ENCODE measurements at places on chromosomes 4 and X.
A peak's percentile ranks its signal among the peaks of the same experiment; 100 is the strongest.

- DNase-seq: no peak
Observed at GRCh38 chr4:28232951-28233350, 1372.3 kb downstream of the STIM2 start.

GRCh38 chrX:39360101-39360500 lies 558.8 kb downstream of the MID1IP1 start:
- DNase-seq: no peak

GRCh38 chrX:124231451-124231759 lies 101.1 kb upstream of the TEX13D start:
- DNase-seq: no peak

- DNase-seq: peak; percentile 17
Observed at GRCh38 chrX:125205133-125205917, 114.3 kb upstream of the TEX13C start.

- no peak for DNase-seq
Observed at GRCh38 chrX:107935664-107936433, 46.3 kb downstream of the TEX13B start.

DNA sequence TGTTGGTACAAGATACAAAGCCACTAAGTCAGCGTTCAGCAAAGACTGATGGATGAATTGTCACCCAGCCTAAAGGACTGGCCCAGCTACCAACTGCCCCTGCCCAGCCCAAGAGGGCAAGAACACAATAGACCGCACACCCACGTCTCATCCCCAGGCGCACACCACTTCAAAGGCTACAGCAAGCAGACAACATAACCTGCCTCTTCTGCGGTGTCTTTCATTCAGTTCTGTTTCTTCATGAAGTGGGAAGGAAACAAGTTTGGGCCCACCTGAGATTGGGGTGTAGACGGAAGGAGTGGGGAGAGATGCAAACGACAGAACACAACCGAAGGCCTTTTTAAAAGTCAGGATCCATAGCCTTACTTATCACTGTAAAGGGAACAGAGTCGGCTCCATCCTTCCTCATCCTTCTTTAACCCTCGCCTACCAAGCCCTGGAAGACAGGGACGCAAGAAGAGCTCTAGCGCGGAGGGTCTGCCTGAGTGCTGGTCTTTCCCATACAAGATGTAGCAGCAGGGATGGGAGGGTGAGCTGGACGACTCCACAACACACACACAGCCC lies 691 bp downstream of the SCARB2 start:
- DNase-seq: peak; percentile 47

DNA sequence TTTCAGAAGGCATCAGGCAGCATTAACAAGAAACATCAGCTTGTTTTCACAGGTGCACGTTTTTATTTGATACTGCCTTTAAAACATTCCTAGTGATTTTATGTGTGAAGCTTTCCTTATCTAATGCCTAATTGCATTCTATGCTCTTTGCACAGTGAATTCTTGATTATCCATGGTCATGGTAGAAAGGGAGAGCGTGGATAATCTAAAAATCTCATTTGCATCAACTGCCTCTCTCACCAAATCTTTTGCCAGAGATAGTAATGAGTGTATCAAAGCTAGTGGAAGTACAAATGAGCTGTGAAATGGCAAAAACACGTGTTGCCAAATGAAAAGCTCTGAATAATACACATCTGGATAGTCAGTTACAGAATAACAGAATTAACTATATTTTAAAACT lies 170.5 kb downstream of the NAA11 start:
- no peak for DNase-seq

Data from activated naive CD8-positive, alpha-beta T cell treated with anti-CD3 and anti-CD28 coated beads for 36 hours (primary cell).